ENCODE measurements at places on chromosomes 4 and X.

- no peak overlapping the region for H3K4me3 ChIP-seq
- H3K36me3 ChIP-seq = peaks cover 23% of the 10 kb centered on the region
- no peak overlapping the region for H3K27ac ChIP-seq
- H3K27me3 ChIP-seq = peaks cover 8% of the 10 kb centered on the region
- peaks cover 3% of the 10 kb centered on the region for H3K4me1 ChIP-seq
- DNase-seq = no peak
These were observed 22.4 kb upstream of the CPLX1 start for GRCh38 chr4:848307-848691.

DNA sequence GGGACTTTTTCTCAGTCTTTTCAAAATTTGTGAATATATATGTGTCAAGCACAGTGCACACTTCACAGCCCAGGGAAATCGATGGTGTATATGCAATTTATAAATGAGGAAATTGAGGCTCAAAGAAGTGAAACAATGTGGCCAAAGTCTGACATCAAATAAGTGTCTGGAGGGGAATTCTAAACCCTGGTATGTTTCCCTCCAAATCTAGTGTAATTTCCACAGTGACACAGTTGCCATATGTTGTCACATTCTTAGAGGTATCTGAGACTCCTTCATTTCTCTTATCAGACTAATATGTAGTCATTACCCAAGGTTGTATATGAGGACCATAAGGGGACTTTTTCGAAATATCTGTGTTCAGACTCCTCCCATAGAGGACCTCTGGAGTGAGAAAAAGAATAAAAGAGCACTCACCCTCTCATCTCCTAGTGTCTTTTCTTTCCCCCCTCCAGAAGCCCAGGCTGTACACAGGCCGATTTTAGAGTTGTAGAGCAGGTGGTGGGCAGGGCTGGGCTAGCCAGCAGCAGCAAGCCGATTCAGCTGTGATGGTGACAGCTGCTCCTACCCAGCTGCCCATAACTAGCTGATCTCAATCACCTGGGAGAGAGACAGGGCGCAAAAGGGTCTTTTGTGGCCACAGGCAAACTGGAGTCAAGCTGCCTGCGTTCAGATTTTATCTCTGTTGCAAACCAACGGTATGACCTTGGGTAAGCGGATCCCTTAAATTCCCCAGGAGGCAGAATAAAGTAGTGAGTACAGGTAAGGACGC, 55.1 kb downstream of the CLCN5 start:
- no peaks in the 10 kb centered on the region for H3K36me3 ChIP-seq
- no peak for DNase-seq
- H3K4me3 ChIP-seq = no peak overlapping the region
- no peaks in the 10 kb centered on the region for H3K4me1 ChIP-seq
- H3K27ac ChIP-seq = no peak overlapping the region

GRCh38 chrX:130028196-130028595, 45.8 kb downstream of the BCORL1 start:
- H3K36me3 ChIP-seq = peaks cover 22% of the 10 kb centered on the region
- DNase-seq = peak; percentile 55
- H3K27me3 ChIP-seq = peaks cover 2% of the 10 kb centered on the region
- peaks cover 16% of the 10 kb centered on the region for H3K4me1 ChIP-seq

DNA sequence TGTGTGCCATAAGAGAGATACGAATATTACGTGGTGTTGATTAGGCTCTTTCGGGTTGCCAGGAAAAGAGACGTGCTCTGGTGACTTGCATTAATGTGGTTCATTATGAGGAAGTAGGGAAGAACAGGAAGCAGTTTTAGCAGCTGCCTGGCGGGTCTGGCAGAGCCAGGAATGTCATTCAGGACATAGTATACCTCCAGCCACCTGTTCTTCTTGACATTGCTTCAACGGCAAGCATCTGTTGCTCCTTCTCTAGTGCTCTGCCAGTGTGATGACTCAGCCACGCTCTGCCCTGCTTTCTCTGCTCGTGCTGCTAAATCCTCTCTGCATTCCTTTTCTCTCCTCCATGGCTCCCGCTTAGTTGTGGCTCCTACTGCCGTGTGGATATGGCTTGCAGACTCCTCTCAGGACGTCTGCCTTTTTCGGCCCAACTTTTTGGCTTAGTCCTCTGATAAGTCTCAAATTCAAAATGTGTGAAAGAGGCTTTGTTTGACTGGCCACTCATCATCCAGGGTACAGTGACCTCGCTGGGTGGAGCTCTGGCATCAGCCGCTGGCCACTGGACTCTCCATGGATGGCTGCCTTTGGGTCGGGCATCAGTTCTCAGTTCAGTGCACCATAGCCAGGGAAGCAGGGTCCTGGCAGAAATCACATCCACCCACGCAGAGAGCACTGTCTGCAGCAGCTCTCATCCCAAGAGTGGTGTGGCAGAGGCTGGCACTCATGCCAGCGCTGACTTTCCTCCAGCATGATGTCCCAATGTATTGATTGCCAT, 89.3 kb upstream of the KLF3 start:
- H3K27ac ChIP-seq = no peak overlapping the region
- no peak for DNase-seq
- peaks cover 19% of the 10 kb centered on the region for H3K4me1 ChIP-seq
- no peaks in the 10 kb centered on the region for H3K36me3 ChIP-seq
- no peak overlapping the region for H3K4me3 ChIP-seq
- H3K27me3 ChIP-seq = no peaks in the 10 kb centered on the region

DNA sequence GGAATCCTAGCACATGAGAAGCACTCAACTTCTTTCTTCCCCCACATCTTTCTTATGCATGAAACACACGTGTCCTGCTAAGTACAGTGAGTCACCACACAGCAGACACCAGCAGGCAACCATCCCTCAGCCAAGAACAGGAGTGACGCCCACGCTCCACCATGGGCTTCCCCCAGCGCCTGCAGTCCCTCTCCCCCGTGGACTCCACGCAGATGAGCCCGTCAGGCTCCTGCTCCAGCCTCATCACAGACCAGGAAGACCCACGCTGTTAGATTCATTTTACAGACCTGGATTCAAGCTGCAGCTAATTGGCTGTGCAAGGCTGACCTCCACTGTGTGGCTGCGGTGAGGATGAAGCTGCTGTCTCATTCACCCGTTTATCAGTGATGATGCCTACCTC, 16.7 kb downstream of the HMX1 start:
- no peaks in the 10 kb centered on the region for H3K36me3 ChIP-seq
- peaks cover 24% of the 10 kb centered on the region for H3K27me3 ChIP-seq
- DNase-seq = no peak
- no peak overlapping the region for H3K4me3 ChIP-seq

GRCh38 chr4:90958256-90958895, 831.2 kb downstream of the CCSER1 start:
- DNase-seq = no peak
- no peak overlapping the region for H3K4me3 ChIP-seq
- H3K4me1 ChIP-seq = peaks cover 2% of the 10 kb centered on the region
- H3K36me3 ChIP-seq = no peaks in the 10 kb centered on the region
- no peaks in the 10 kb centered on the region for H3K27me3 ChIP-seq

GRCh38 chr4:185839194-185839712, 27.3 kb upstream of the SORBS2 start:
- peaks cover 8% of the 10 kb centered on the region for H3K4me1 ChIP-seq
- H3K4me3 ChIP-seq = no peak overlapping the region
- no peak overlapping the region for H3K27ac ChIP-seq
- H3K36me3 ChIP-seq = no peaks in the 10 kb centered on the region
- peak; percentile 17 for DNase-seq

DNA sequence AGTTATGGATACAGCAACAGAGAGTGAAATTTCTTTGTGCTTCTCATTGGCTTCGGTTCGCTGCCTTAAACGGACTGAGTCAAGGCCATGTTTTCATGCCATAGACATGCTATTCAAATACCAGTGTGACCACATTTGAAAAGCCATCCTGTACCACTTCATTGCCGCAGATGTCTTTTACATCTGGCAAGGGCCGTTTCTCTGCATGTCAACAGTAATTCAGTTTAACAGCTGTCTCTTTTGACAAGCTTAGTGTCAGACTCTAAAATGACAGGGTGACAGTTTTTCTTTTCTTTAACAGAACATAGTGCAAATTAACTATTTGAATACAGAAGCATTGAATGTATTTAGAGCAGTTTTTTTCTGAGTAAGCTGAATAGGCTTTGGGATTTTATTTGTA, 362.2 kb upstream of the POU3F4 start:
- DNase-seq = no peak
- H3K27me3 ChIP-seq = no peaks in the 10 kb centered on the region
- H3K4me1 ChIP-seq = no peaks in the 10 kb centered on the region

GRCh38 chr4:61198686-61199085, 1.4 kb upstream of the ADGRL3 start:
- DNase-seq = no peak
- peaks cover 19% of the 10 kb centered on the region for H3K4me1 ChIP-seq
- H3K27me3 ChIP-seq = peaks cover 25% of the 10 kb centered on the region
- H3K4me3 ChIP-seq = peak overlapping the region; percentile 23

DNA sequence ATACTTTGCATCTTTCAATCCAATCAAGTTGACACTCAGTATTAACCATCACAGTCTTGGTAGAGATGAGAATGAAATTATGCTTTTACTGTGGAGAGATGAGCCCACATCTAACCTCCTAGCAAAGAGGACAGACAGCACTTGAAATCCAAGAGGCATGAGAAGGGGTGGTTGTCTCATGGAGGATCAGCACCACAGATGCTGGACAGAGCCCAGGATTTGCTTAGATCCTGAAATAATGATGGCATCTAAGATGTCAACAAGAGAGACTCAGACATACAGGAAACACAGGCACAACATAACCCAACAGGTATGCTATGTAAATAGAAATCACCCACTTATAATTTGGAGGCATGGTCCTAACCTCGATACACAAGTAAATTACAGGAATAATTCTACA, 74.3 kb upstream of the VCX2 start:
- no peaks in the 10 kb centered on the region for H3K4me1 ChIP-seq
- DNase-seq = no peak
- no peak overlapping the region for H3K4me3 ChIP-seq
- no peaks in the 10 kb centered on the region for H3K36me3 ChIP-seq
- no peaks in the 10 kb centered on the region for H3K27me3 ChIP-seq

GRCh38 chrX:9088896-9089295, 55.0 kb upstream of the FAM9B start:
- no peak overlapping the region for H3K4me3 ChIP-seq
- no peaks in the 10 kb centered on the region for H3K27me3 ChIP-seq
- H3K4me1 ChIP-seq = no peaks in the 10 kb centered on the region
- H3K36me3 ChIP-seq = no peaks in the 10 kb centered on the region
- no peak overlapping the region for H3K27ac ChIP-seq

DNA sequence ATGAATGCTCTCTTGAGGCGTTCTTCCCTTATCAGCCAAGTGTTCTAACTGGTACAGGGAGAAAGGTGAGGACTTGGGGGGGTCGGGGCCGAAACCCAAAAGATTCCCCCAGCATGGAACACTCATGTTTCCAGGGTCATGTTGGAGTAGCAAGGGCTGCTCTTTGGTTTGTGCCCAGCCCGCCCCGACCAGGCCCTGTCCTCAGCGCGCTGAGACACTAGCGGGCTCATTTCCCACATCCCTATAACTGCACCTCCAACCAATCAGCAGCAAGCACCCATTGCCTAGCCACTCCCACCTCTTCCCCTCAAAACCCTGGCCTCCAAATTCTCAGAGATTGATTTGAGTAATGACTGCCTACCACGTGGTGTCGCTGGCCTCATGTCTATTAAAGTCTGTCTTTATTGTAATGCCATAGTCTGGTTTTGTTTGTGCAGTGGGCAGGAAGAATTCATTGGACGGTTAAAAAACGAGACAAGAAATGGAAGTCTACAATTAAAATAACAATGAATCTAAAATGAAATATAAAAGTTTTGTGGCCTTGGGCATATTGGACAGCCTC, 1928.4 kb downstream of the STIM2 start:
- H3K36me3 ChIP-seq = no peaks in the 10 kb centered on the region
- no peak overlapping the region for H3K4me3 ChIP-seq
- no peak for DNase-seq
- H3K27me3 ChIP-seq = no peaks in the 10 kb centered on the region
- H3K4me1 ChIP-seq = no peaks in the 10 kb centered on the region

- peaks cover 15% of the 10 kb centered on the region for H3K4me1 ChIP-seq
- peaks cover 11% of the 10 kb centered on the region for H3K27me3 ChIP-seq
These were observed at the start of gene DDIT4L for GRCh38 chr4:100189820-100190642. Gene DDIT4L, minus strand, starts transcription at chr4:100190468. Its CDS starts 485 bp downstream, at chr4:100189983.

GRCh38 chr4:171342646-171343045, 470.6 kb upstream of the GALNTL6 start:
- H3K4me3 ChIP-seq = no peak overlapping the region
- no peak for DNase-seq
- H3K27ac ChIP-seq = peak overlapping the region; percentile 31
- peaks cover 6% of the 10 kb centered on the region for H3K4me1 ChIP-seq

DNA sequence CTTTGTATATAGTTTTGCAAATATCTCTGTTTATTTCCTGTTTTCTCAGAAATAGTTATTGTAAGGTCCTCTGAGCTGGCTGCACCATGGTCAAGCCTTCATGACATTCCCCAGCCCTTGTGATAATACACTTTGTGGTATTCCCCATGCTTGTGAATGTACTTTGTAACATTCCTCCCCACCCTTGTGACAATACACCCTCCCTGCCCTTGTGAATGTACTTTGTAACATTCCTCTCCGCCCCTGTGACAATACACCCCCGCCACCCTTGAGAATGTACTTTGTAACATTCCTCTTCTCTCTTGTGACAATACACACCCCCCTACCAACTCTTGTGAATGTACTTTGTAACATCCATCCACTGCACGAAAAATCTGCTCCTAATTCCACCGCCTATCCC, 530.7 kb downstream of the CENPC start:
- H3K27me3 ChIP-seq = peaks cover 1% of the 10 kb centered on the region
- peaks cover 7% of the 10 kb centered on the region for H3K4me1 ChIP-seq
- H3K27ac ChIP-seq = no peak overlapping the region
- H3K4me3 ChIP-seq = no peak overlapping the region
- H3K36me3 ChIP-seq = peaks cover 5% of the 10 kb centered on the region

DNA sequence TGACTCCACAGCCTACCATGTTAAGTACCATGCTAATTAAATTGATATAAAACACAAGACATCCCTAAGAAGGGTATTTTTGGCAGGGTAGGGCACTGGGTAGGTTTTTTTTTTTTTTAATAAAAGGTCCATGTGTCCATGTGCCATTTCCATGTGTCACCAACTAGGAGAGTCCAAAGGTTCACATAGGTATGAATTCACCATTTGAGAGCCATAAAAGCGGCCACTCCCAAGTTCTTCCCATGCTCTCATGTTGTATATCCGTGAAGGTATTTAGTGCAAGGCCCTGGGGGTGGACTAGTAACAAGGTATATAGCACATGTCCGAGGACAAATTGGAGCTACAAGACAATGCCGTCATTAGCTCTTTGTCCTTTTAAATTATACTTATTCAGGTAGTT, 107.3 kb downstream of the PDE5A start:
- peaks cover 17% of the 10 kb centered on the region for H3K4me1 ChIP-seq
- no peaks in the 10 kb centered on the region for H3K27me3 ChIP-seq
- H3K4me3 ChIP-seq = no peak overlapping the region
- peaks cover 2% of the 10 kb centered on the region for H3K36me3 ChIP-seq
- H3K27ac ChIP-seq = no peak overlapping the region
